NCI-H2171 (cell line): ENCODE measurements at places on chromosomes 3 and 15.

GRCh38 chr3:160671231-160671630 is 5.7 kb upstream of the ARL14 start:
- DNase-seq, result no peak

GRCh38 chr3:70250492-70250891 is 61.9 kb downstream of the MDFIC2 start:
- DNase-seq, result no peak

- DNase-seq, result no peak
These were observed 51.4 kb downstream of the SEMA6D start for GRCh38 chr15:47768735-47769134.

- DNase-seq, result no peak
These were observed 94.7 kb downstream of the PDZRN3 start for GRCh38 chr3:73530022-73530396.

DNA sequence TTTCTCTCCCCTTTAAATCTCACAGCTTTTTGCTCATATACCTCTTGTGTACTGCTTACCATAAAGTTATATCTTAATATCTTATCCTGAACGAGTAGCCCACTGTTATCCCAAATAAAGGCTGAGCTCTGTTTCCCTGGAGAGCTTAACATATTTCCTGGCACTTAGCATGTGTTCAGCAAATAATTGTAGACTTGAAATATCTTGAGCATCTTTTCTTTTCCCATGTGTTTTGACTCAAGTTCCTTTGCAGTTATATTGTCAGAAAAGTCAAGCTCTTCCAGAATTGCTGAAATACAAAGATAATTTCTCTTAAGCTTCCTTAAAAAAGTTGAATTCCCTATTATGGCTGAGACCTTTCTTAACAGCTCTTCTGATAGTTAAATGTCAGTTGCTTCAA is 150.5 kb downstream of the LPP start:
- no peak for DNase-seq

DNA sequence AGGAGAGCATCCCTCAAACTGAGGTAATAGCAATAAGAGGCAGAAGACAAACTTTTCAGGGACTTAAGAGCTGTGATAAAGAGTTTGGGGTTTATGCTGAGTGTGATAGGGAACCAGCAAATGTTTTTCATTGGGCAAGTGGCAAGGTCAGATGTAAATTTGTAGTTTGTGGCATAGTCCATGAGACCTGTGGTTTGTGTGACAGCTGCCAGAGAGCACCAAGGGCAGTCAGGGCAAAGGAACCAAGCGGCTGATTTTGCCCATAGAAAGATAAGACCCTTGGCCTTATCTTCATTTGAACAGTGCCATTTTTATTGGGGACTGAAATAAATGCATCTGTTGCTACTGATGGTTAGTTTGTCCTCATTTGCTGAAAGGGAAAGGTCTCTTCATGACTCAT is 220.3 kb downstream of the LRRN1 start:
- DNase-seq, result no peak

DNA sequence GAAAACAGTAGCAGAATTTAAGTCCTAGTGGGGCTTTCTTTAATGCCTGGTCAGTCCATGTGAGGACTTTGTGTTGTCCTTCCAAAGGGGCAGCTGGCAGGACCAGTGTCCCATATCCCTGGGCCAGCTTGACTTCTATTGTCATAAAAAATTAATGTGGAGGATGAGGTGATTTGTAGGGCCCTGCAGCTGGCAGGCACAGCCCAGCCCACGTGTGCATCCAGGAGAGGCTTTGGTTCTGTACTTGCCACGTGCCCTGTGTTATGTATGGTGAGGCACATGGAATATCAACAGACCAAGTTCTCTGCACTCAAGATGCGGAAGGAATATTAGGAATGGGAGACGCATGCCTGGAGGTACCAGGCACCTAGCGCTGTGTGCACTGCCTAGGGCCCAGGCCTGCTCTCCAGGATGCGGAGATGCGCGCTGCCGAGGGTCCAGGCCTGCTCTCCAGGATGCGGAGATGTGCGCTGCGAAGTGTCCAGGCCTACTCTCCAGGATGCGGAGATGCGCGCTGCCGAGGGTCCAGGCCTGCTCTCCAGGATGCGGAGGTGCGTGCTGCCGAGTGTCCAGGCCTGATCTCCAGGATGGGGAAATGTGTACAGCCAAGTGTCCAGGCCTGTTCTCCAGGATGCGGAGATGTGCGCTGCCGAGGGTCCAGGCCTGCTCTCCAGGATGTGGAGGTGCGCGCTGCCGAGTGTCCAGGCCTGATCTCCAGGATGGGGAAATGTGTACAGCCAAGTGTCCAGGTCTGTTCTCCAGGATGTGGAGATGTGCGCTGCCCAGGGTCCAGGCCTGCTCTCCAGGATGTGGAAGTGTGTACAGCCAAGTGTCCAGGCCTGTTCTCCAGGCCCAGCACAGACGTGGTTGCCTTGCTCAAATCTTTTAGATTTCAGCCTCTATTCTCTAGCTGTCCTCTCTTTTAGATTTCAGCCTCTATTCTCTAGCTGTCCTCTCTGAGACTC is 183.3 kb upstream of the ROPN1 start:
- no peak for DNase-seq

GRCh38 chr3:164004205-164004604 is 1074.1 kb downstream of the SI start:
- DNase-seq, result no peak

DNA sequence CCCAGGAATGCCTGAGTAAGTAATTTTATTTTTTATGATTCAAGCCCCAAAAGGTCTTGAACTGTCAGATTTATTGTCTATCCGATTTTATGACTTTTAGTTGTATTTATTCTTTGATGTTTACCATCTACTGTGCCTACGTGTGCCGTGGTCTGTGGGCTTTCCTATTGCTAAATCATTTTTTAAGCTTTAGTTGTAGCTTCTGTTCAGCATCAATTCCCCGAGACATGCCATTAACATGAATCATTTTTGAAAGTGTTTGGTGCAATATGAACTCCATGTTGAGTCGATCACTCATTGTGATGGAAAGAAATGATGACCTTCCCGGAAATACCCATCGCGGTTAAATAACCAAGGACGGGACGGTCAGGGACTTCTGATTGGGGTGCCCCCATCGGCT is 268.7 kb upstream of the THRB start:
- no peak for DNase-seq

DNA sequence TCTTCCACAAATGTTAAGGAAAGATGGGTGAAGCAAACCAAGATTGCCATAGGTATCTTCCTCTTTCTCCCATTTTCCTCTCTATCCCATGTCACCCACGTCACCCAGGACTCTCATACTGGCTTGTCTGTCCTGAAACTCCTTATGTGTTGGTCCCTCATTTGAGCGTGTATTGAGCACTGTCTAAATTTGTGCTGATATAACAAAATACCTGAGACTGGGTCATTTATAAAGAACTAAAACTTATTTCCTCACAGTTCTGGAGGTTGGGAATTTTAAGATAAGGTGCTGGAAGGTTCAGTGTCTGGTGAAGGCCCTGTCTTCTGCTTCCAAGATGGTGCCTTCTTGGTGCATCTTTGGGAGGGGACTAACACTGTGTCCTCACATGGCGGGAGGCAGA is 186.9 kb upstream of the SLC24A5 start:
- no peak for DNase-seq

GRCh38 chr15:48855501-48856440 is 22.2 kb upstream of the EID1 start:
- DNase-seq, result no peak

DNA sequence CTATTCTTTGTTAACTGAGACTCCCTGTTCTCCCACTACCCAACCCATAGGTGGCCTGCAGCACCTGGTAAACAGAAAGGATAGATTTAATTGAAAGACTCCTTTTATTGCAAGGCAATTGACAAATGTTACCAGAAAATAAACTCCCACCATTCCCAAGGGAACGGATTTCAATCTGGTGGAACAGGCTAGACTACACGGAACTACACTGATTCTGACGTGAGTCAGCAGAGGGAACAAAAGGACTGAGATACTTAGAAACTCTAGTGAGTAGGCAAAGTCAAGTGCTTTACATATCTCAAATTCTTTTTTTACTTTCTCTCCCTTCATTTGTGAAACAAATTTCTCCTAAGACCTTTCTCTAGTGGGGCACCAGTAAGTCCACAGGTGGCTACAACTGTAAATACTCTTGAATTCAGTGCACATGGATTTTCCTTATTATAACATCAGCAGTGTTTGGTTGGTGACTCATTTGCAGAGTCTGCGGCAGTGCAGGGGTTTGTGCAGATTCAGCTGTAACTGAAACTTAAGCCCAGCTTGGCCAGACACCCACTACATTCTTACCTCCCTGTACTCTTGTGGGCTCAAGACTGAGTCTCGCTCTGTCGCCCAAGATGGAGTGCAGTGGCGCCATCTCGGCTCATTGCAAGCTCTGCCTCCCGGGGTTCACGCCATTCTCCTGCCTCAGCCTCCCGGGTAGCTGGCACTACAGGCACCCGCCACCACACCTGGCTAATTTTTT is 34.3 kb upstream of the PLSCR2 start:
- no peak for DNase-seq

- DNase-seq, result no peak
These were observed 607 bp upstream of the SENP2 start for GRCh38 chr3:185585518-185585858.

DNA sequence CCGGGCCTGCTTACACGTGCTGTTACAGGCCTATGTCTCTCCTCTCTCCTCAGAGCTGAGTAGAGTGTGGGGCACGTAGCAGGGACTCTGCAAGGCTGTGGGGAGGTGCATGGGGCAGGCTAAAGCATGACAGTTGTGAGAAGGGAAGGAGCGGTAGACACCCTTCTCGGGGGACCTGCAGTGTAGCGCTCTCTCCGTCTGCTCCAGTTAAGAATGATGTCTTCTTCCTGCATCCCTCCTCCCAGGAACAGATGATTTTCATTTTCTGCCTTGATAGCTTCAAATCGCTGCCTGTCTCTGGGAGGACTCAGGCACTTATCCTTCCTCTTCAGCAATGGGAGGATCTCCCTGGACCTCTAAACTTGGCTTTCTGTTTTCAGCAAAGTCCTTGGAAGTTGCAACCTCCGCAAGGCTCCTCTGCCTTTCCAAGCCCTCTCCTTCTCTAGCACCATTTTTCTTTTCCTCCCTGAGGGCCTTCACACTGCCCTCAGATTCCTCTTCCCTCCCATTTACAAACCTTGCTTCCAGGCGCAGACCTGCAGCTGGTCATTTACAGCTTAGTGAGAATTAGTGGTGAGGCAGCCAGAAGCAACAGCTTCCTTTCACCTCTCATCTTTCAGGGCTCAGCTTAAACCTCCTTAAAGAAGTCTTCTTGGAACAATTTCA is 23.4 kb upstream of the TLE3 start:
- peak; percentile 20 for DNase-seq

DNA sequence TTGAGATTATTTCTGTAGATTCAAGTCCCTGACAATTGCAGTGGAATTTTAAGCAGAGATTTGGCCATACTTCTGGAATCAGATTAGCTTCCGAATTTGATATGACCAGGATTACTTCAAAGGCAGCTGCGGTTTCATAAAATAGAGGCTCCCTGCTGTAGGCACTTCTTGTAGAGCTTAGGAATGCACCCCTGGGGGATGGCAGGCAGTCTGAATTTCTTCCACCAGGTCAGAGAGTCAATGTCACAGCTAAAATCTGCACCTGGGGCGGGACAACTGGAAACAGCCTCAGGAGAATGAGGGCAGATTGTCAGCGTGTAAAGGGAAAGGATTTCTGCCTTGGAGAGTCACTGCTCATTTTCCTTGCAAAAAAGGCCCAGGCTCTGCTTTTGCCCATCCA is 182.6 kb downstream of the ARRDC4 start:
- DNase-seq, result no peak

DNA sequence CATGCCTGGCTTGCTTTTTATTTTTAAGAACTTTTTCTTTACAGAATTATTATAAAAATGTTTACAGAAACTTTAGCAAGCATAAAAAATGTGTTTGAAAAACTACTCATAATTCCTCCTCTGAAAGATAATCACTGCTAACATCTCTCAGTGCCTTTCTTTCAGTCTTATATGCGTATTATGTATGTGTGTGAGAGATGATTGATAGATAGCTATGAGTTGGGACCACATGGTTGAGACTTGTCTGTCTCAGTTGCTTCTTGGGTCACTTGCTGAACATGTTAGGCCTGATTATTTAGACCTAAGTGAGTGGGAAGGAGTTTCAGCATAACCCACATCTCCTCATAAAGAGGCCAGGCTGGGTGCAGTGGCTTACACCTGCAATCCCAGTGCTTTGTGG is 11.1 kb downstream of the MAP6D1 start:
- no peak for DNase-seq

GRCh38 chr3:112365636-112366035 is 32.7 kb downstream of the CD200 start:
- no peak for DNase-seq

DNA sequence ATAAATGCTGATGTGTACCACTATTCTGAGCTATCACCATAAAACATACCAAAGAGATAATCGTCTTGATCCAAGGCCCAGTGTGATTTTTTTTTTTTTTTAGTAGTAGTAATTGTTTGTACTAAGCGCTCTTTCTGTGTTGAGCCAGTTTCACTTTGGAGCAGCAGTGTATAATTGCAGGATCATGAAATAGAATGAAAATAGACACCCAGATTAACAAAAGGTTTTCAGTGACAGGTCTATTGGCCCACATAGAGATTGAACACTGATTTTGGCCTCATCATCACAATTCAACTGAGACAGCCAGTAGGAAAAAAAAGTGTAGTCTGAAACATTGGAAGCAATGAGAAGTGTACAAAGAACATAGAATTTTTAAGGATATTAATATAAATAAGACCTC is 749.8 kb downstream of the NAALADL2 start:
- DNase-seq, result no peak

DNA sequence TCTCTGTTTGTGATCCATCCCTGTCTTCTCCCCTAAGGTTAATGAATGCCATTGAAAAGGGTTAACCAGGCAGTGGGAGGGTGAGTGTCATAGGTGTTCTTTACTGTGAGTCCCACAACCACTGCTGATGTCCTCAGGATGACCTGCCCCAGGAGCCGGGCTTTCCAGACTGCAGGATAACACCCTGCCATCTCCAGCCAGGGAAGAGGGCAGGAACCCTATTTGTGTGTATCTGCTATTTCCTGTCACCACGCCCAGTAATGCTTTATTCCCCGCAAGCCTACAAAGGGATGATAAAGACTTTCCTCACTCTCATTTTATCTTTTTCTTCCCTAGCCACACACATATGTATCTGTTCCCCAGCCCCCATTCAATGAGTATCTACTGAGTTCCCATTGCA is 15.6 kb upstream of the CTXND1 start:
- DNase-seq, result no peak

GRCh38 chr3:152299249-152299976 is 30.7 kb downstream of the MBNL1 start:
- DNase-seq, result no peak

DNA sequence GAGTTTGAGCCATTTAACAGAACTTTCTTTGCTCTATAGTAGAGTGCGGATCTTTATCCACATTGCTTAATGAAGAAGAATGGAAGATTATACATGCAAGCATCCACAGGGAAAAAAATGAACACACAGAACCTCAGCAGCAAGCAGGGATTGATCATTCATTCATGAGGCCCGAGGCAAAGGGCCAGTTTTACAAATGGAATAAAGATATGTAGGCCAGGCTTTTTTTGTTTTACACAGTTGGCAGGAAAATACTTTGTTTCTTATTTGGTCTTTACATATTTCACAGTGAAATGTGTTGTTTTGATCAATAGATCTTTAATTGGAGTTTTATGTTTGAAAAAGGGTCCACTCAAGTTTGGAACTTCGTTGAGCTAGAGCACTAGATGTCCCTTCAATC is 117.5 kb downstream of the LRTM1 start:
- no peak for DNase-seq

- peak; percentile 76 for DNase-seq
These were observed at the start of gene NISCH for GRCh38 chr3:52455283-52456168. Gene NISCH (plus strand): TSS chr3:52455604. CDS start chr3:52455642, 38 bp downstream.

- DNase-seq, result peak; percentile 17
These were observed 121.5 kb upstream of the TSC22D2 start for GRCh38 chr3:150286390-150287147.
